ENCODE measurements at places on chromosomes 1 and 21.

- DNase-seq, result no peak
Observed at GRCh38 chr1:26072305-26072704, 4.9 kb upstream of the TRIM63 start.

DNA sequence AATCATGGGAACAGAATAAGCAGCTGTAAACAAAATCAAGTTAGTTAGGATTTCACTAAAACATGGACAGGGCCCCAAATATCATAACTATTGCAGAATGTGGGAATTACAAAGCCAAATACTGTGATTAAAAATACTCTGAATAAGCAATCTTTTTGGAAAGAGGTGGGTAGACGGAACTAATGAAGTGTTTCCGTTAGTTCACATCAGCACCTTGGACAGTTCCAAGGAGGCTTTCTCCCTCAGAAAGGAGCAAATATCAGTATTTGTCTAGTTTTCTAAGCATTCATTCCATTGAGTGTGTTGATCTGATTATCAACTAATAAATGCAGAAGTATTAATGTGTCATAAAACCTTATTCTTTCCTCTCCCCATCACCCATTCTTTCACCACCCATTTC, 97.4 kb downstream of the FAM78B start:
- no peak for DNase-seq

- no peak for DNase-seq
Observed at GRCh38 chr1:98702976-98703375, 41.5 kb downstream of the SNX7 start.

- no peak for DNase-seq
Observed at GRCh38 chr1:240058049-240058448, 33.6 kb upstream of the FMN2 start.

DNA sequence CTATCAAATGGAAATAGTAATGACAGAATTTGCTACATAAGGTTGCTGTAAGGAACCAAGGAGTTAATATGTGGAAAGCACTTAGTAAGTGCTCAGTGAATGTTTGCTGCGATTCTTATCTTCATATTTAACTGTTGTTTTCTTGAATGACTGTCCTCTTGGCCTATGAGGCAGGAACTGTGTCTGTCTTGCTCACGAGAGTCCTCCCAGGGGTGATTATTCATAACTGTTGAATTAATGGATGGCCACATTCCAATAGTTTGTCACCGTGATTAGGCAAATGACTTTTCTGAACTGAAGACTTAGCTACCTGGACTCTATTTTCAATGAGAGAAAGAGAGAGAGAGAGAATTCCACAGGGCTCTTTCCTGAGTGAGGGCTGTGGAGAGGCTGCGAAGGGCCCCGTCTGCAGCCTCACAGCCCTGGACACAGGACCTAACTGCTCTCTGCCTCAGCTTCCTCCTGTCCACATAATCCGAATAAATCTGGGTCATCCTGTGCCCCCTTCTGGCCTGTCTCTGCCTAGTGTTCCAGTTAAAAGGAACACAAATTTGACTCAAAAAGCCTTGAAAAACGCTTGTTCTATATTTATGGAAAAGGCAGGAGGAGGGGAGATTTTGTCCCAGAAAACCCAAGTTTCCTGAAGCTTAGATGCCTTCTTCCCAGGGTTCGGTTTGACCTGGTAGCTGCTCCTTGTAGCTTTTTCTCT, 8.5 kb downstream of the EDN2 start:
- no peak for DNase-seq

DNA sequence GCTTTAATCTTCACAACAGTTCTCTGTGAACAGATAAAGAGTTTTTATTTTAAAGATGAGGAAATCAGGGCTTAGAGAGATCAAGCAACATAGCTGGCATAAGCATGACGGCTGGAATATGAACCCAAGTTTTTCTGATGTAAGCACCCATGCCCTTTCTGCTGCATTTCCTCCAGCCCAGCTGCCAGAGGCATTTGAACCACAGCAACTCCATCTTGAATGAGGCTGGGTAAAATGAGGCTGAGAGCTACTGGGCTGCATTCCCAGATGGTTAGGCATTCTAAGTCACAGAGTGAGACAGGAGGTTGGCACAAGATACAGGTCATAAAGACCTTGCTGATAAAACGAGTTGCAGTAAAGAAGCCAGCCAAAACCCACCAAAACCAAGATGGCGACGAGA, 90.0 kb downstream of the WDR64 start:
- DNase-seq, result no peak

DNA sequence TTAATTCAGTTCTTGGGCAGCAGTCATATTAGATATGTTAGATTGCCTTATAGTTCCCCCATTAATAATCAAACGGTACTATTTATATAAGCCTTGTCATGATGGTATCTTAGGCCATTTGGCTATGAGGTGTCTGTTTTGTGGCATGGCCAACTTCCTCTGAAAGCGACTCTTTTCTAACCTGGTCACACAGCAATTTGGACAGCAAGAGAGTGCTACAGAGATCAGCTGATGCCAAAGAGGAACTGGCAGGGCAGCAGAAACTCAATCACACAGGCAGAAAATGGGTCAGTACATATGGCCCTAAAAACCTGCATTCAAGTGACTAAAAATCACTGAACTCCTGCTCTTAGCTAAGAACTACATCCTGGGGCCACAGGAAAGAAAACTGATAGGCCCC, 13.4 kb upstream of the MUTYH start:
- no peak for DNase-seq

- DNase-seq, result no peak
Observed at GRCh38 chr1:171981303-171981702, 140.0 kb downstream of the DNM3 start.

- DNase-seq, result no peak
Observed at GRCh38 chr1:114758256-114758832, 560 bp upstream of the CSDE1 start.

GRCh38 chr1:20589331-20590278, 708 bp downstream of the CDA start:
- DNase-seq, result peak; percentile 49

- DNase-seq, result no peak
Observed at GRCh38 chr1:19086176-19086875, 123.7 kb downstream of the UBR4 start.

DNA sequence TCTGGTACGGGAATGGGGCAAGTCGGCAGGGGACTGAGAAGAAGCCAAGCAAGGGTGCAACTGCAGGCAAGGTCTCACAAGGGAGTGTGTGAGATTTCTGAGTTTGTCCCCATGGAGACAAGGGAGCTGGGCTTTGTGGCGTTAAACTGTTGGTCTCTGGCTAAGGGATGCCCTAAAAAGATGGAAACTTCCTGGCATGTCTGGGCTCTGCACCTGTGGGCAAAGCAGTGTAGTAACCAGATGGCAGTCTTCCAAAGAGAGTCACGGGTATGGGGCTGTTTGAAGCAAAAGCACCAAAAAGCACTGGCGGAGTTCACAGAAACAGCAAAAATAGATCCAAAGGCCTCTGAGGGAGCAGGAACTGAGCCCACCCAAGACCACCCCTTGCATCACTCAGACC, 104.8 kb upstream of the SLC44A3 start:
- no peak for DNase-seq

DNA sequence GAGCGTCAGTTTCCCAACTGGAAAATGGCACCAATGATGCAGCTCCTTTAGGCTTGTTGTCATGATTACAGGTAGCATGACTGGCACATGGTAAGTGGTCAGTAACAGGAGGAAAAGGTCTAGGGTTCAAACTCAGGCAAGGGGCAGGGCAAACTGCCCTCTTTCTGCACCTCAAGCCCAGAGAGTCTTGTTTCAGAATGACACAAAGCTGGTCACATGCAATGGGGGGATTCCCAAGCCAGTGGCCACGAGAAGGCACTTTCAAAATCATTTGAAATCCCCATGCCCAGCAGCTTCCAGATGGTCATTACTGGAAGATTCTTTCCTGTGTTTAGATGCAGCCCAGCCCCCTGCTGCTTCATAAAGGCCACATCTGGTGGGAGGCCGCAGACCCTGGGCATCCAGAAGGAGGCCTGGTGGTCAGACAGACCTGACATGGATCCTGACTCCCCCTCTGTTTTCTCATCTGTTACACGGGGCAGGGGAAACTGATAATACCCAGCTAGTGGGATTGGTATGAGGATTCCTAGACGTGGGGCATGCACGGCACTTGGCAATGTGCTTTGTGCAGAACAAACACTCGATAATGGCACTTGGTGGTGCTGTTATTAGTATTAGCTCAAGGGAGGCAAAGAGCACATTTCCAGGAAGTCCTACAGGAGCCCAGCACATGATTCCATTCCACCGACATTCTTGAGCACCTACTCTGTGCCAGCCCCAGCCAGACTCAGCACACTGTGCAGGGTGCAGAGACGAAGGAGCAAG, 6.9 kb upstream of the PLA2G2D start:
- DNase-seq, result no peak

DNA sequence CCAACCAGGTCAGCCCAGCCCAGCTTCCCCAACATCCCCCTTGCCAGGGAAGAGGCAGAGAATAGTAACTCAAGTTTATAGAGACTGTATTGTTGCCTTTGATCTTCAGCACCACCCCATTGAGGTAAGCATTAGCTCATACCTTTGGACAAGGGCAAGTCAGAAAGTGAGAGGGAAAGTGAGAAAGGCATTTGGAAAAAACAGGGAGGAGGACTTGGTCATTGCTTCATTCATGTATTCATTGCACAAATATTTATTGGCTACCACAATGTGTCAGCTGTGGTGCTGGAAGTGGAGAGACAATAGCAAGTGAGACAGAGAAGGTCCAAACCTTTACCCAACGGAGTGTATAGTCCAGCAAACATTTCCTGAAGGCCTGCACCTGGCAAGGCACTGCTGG, 561.2 kb downstream of the KIF26B start:
- no peak for DNase-seq

GRCh38 chr1:206753141-206753540, 17.4 kb upstream of the IL19 start:
- DNase-seq, result no peak

- DNase-seq, result no peak
Observed at GRCh38 chr1:89605692-89606091, 27.2 kb upstream of the LRRC8C start.

DNA sequence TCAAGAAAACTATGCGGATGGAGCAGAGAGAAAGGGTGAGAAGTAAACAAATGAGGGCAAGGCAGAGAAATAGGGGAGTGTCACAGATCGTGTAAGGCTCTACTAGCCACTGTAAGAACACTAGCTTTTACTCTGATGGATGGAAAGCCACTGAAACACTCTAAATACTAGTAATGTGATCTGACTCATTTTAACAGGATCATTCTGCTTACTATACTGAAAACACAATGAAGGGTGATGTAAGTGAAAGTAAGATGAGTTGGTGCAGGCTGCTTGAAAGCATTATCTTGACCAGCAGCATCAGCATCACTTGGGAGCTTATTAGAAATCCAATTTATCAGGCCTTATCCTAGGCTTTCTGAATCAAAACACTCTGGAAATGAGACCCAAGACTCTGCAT, 32.7 kb downstream of the TUT4 start:
- DNase-seq, result no peak

DNA sequence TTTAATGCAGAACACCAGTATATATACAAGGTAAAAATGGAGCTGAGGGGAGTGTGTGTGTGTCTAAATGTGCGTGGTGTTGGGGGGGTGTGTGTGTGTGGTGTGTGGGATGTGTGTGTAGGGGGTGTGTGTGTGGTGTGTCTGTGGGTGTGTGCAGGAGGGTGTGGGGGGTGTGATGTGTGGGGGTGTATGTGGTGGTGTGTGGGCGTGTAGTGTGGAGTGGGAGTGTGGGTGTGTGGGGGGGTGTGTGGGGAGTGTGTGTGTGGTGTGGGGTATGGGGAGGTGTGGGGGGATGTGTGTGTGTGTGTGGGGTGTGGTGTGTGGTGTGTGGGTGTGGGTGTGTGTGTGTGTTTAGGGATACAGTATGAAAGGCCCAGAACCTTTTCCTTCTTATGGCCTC, 202.3 kb upstream of the CACYBP start:
- peak; percentile 19 for DNase-seq

DNA sequence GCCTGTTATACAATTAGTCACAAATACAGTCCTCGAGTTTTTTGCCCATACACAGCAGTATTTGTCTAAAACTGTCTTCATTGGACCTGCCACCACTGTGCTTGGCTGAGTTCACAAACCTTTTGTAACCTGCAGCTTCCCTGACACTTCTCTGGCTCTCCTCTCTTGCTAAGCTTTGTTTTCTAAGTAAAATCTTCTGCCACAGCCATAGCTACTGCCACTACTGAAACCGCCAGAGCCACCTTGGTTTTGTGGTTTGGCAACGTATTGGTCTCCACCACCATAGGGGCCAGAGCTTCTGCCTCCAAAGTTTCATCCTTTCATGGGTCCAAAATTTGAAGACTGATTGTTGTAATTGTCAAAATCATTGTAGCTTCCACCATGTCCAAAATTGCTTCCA, 668.2 kb upstream of the BRINP3 start:
- no peak for DNase-seq

GRCh38 chr1:28579401-28579800, 12.7 kb upstream of the RAB42 start:
- no peak for DNase-seq

- DNase-seq, result no peak
Observed at GRCh38 chr1:29753771-29754572, 517.6 kb downstream of the PTPRU start.

GRCh38 chr1:245332513-245332912, 177.7 kb downstream of the KIF26B start:
- DNase-seq, result no peak

DNA sequence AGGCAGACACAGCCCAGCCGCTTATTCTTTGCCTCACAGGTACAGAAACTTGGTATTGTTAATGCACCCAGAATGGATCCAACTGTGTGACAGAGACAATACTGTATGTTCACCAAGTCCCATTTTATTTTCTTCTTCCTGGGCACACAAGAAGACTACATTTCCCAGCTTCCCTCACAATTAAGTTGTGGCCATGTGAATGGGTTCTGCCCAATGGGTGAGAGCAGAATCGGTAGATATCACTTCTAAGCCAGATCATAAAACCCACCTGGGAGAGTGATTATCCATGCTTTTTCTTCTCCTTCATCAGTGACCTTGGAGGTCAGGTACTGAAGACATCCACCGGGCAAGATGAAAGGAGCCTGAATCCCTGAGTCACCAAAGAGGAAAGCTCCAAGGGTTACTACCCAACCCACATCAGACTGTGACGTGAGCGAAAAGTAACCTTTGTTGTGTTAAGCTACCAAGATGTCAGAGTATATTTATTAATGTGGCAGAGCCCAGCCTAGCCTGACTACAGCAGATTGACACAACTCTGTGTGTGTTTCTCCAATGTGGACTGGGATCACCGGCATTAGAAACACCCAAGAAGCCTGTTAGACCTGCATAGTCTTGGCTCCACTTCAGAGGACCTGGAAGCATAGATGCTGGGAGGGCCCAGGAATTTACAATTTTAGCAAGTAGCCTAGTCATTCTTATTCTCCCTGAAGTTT, 79.1 kb upstream of the GRIK3 start:
- no peak for DNase-seq

- DNase-seq, result no peak
Observed at GRCh38 chr1:68113966-68114365, 63.5 kb upstream of the DIRAS3 start.

GRCh38 chr21:16847211-16847610, 665.6 kb upstream of the CXADR start:
- DNase-seq, result no peak

- no peak for DNase-seq
Observed at GRCh38 chr1:185245466-185245865, 71.6 kb downstream of the IVNS1ABP start.

Measured in CD4-positive, alpha-beta T cell treated with Interleukin-15 for 1 hour (primary cell).